Activated T-cell treated with anti-CD3 and anti-CD28 coated beads for 1 hour (primary cell): ENCODE measurements at places on chromosomes 11 and 22.

DNA sequence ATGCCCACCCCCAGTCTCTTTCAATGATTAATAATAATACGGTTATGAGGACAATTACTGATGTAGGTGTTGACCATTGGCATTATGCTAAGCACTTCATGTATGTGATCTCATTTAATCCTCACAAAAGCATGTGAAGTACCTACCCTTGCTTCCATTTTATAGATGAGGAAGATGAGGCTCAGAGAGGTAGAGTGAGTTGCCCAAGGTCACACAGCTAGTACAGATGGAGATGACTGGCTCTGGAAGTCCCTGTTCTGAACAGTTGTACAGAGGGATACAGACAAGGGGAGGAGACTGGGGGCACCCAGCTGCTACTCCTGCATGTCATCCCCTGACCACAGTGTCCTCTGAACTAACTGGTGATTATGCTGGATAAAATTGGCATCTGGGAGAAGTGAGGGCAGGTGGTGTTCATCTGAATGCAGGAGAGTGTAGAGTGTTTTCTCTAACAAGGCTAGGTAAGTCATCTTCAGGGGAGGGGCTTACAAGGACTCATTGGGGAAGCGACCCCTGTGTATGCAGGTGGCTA, 43.2 kb downstream of the KIAA1671 start:
- no peak for DNase-seq

DNA sequence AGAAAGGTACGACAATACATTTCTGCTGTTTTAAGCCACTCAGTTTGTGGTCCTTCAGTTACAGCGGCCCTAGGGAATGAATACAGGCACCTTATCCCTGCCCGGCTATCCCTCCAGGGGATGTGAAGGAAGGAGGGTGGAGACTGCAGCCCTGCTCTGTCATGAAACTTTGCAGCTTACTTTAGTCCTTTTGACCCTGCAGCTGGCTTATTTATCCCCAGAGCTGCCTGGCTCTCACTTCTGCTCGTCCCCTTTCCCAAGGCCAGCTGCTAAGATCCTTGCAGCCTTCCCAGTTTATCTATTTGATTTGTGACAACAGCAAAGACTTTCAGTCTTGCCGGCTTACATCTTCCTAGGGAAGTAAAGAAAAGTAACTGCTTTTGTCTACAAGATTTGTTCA, 55.2 kb downstream of the SC5D start:
- DNase-seq: no peak

- DNase-seq: no peak
Measured at GRCh38 chr11:99098258-99098657, 77.5 kb downstream of the CNTN5 start.

GRCh38 chr11:75311858-75312288, 39.6 kb downstream of the ARRB1 start:
- no peak for DNase-seq

- no peak for DNase-seq
Measured at GRCh38 chr11:31340903-31341572, 28.5 kb downstream of the DCDC1 start.
